IPS DF 6.9 (cell line): ENCODE measurements at places on chromosomes 1 and 21.

DNA sequence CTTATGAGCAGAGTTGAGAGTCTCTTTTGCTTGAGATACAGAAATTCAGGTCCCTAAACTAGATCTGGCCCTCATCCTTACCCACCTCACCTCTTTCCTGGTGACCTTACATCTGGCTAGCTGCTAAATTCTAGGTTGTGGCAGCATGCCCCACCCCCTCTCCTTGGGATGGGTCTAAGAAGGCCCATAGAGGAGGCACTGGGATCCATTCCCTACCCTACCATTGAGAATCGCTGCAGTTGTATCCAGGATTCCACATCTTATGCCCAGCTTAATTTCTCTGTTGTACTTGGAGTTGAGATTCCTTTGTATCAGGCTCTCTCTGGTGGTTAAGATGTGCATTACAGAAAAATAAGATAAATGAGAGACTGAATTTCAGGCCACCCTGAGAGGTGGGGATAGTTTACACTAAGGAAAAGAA lies 9.5 kb upstream of the TMEM39B start:
- DNase-seq = no peak

DNA sequence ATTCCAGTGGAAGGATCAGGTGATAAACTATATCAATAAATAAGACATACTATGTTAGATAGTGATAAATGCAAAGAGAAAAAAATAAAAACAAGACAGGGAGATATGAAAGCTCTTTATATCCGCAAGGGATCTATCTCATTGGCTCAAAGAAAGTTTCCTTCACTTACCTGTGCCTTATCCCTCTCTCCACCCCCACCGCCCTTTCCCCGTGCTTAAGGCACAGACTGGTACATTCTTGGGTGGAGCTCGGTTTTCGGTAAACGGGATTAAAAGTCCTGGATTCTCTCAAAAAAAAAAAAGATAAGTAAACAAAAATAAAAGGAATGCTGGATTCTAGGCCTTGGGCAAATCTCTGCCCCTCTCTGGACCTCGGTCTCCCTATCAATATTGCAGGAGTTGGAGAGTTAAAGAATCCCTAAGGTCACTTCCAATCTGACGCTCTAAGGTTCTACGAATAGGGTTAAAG lies 593 bp upstream of the DNAJC16 start:
- DNase-seq = no peak

DNA sequence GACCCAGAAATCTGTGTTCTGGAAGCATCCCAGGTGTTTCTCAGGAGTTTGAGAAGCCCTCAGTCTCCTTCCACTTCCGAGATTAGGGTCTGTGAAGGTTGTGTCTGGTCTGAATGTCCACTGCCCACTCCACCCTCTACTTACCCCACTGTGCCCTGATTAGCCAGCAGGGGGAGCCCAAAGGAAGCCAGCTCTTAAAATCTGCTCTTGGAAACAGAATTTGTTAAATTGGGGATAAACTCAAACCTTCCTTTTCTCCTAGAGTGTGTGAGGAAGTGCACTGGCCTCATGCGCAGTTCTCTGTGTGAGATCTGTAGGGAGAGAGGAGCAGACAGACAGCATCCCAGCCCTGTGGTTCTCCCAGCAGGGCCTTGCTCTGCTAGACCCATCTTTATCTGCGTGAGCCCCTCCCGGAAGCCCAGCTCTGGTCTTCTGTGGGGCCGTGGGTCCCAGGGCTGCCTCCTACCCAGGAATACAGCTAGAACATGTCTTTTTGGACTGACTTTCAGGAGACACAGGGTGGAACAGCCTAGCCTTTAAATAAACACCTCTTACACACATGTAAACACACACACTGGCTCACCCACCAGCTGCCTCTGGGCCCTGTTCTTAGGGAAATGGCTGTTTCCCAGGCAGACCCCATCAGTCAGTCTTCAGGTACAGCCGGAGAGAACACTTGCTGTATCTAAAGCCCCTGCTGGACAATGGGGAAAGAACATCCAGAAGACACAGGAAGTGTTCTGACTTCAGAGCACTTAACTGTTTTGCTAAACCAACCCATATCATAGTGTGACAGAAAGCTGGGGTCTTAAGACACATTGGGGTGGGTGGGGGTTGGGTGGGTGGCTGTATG lies 52.2 kb downstream of the SMYD2 start:
- no peak for DNase-seq

DNA sequence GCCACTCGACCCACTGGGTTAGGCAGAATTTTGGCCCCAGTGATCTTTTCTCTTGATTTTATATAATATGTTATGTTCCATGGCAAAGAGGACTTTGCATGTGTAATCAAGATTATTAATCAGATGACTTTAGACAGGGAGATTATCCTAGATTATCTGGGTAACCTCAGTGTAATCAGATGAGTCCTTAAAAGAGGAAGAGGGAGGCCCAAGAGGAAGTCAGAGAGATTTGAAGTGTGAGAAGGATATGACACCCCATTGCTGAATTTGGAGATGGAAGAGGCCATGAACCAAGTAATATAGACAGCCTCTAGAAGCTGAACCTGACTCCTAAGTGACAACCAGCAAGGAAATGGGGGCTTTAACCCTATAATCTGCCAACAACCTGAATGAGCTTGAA lies 117.1 kb upstream of the CSF3R start:
- DNase-seq = no peak

- DNase-seq = no peak
Observed at GRCh38 chr21:27082431-27083010, 115.6 kb upstream of the ADAMTS5 start.

DNA sequence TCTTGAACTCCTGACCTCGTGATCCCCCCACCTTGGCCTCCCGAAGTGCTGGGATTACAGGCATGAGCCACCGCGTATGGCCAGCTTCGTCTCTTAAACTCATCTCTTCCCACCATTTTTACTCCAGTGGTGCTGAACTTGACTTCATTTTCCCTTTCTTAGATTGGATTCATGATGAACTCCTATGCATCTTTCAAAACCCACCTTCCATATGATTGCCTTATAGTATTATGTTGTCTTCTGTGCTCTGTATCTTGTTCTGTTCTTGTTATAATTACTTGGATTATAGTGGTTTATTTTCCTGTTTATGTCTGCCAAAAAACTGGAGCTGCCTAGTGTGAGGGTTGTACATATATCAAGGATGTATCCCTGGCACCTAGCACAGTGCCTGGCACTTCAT lies 110.8 kb upstream of the GADD45A start:
- DNase-seq = no peak
